ENCODE measurements at places on chromosomes 2 and 18.

DNA sequence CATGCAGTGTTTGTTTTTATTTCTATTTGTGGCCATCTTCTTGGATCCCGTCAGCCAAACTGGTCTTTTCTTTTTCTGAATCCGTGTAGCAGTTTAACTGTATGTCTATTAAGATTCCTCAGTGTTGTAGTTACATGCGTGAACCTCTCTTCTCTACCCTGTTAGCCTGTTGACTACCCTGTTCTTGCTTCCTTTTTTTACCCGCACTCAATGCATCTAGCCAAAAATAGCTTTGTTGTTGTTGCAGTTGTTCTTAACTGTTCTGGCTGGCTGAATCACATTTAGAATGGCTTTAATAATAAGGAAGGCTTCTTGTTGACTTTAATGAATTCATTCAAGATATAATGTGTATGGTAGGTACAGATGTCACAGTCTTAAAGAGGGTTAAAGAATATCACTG, 137.1 kb downstream of the LCLAT1 start:
- DNase-seq = no peak

DNA sequence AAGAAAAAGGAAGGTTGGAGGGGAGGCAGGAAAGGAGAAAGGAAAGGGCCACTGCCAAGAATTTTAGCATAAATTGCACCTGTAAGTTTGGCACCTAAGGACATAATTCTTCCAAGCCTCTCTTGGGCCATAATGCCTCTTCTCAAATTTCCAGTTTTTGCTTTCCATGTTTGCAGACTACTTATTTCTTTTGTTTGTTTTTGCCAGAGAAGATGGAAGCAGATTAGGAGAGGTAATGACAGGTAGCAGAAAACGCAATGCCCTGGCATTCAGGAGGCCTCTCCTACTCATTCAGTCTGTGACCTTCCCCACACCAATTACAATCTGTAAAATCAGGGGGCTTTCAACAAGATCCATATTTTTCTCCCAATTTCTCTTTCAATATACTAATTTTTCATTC, 56.8 kb downstream of the MRPL33 start:
- no peak for DNase-seq

- no peak for DNase-seq
Observed at GRCh38 chr2:136121204-136121910, 3.4 kb upstream of the CXCR4 start.

DNA sequence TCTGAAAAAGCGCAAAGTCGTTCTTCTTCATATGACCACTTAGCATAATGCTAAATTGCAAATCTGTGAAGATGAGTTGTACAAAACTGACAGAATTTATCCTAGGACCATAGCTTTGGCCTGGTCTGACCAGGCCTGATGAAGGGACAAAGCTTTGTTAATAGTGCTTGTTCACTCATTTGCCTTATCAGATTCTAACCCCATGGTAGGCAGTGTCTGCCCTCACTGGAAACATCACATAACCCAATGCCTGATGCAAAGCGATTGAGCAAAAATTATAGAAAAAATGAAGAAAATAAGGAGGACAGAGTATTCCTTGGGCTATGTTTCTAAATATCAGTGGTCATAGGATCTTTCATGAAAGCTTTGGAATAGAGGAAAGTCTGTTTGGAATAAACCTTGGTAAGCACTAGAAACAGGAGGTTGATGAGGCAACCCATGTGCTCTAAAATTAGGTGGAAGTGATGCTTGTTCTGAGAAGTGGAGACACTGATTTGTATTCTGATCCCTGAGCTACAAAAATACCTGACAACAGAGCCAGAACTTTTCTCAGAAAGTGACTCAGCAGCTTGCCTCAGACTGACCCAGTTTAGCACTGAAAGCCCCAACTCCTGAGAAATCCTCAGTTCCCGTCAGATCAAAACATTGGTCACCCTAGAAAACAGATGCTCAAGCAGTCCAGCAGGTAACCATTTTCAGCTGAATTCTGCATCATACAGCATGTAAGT, 131.4 kb upstream of the MAPRE2 start:
- DNase-seq = no peak

Data from activated gamma-delta T cell (primary cell).